ENCODE measurements at places on chromosomes 11 and 22. TPM values are rescaled to one million over a fixed set of nuclear protein-coding genes. Genes with fewer than 3 reads are reported as not detected.

The POU2AF1 gene
- 0.21 TPM for total RNA-seq

The DKK3 gene
- total RNA-seq = 3.6 TPM

The TCN1 gene
- total RNA-seq = not detected

The OR6T1 gene
- total RNA-seq = not detected

The OR8D4 gene
- total RNA-seq = not detected

- no peak for DNase-seq
- H3K4me1 ChIP-seq = no peaks in the 10 kb centered on the region
- H3K4me3 ChIP-seq = no peak overlapping the region
- no peak overlapping the region for H3K27ac ChIP-seq
- no peaks in the 10 kb centered on the region for H3K27me3 ChIP-seq
- H3K36me3 ChIP-seq = no peaks in the 10 kb centered on the region
Measured at GRCh38 chr11:132051704-132052103, 681.3 kb downstream of the NTM start.

GRCh38 chr11:116732271-116733042, 40.3 kb downstream of the BUD13 start:
- H3K36me3 ChIP-seq = no peaks in the 10 kb centered on the region
- H3K4me3 ChIP-seq = no peak overlapping the region
- H3K4me1 ChIP-seq = peaks cover 11% of the 10 kb centered on the region
- no peaks in the 10 kb centered on the region for H3K27me3 ChIP-seq
- peak; percentile 74 for DNase-seq

- H3K4me3 ChIP-seq = no peak overlapping the region
- H3K27me3 ChIP-seq = no peaks in the 10 kb centered on the region
- no peaks in the 10 kb centered on the region for H3K36me3 ChIP-seq
- no peak overlapping the region for H3K27ac ChIP-seq
- no peaks in the 10 kb centered on the region for H3K4me1 ChIP-seq
- DNase-seq = no peak
Measured at GRCh38 chr11:70845591-70846041, 406.8 kb downstream of the SHANK2 start.

- H3K36me3 ChIP-seq = peaks cover 9% of the 10 kb centered on the region
- no peak for DNase-seq
- no peak overlapping the region for H3K27ac ChIP-seq
- H3K27me3 ChIP-seq = no peaks in the 10 kb centered on the region
- no peaks in the 10 kb centered on the region for H3K4me1 ChIP-seq
Measured at GRCh38 chr22:46224044-46224897, 25.8 kb downstream of the CDPF1 start.

DNA sequence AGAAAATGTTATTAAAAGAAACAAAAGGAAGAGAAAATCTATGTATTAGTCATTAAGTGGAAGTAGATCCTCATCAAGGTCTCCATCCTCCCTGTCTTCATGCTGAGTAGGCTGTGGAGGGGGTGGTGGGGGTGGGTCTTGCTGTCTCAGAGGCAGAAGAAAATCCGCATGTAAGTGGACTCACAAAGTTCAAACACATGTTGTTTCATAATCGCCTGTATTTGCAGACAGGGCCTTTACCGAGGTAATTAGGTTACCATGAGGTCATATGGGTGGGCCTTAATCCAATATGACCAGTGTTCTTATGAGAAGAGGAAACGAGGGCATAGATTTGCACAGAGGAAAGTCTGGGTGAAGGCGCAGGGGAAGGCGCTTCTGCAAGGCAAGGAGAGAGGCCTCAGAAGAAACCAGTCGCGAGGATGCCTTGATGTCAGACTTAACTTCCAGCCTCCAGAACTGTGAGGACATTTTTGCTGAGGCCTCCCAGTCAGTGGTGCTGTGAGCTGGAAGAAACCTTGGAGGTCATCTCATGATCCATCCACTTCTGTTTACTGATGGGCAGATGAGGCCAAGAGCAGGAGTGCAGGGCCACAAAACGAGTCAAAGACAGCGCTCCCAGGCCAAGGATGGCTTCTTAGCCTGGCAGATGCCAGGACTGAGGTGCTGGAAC, 49.3 kb upstream of the THY1 start:
- H3K4me1 ChIP-seq = no peaks in the 10 kb centered on the region
- H3K4me3 ChIP-seq = no peak overlapping the region
- H3K27ac ChIP-seq = no peak overlapping the region
- H3K36me3 ChIP-seq = no peaks in the 10 kb centered on the region
- no peak for DNase-seq

DNA sequence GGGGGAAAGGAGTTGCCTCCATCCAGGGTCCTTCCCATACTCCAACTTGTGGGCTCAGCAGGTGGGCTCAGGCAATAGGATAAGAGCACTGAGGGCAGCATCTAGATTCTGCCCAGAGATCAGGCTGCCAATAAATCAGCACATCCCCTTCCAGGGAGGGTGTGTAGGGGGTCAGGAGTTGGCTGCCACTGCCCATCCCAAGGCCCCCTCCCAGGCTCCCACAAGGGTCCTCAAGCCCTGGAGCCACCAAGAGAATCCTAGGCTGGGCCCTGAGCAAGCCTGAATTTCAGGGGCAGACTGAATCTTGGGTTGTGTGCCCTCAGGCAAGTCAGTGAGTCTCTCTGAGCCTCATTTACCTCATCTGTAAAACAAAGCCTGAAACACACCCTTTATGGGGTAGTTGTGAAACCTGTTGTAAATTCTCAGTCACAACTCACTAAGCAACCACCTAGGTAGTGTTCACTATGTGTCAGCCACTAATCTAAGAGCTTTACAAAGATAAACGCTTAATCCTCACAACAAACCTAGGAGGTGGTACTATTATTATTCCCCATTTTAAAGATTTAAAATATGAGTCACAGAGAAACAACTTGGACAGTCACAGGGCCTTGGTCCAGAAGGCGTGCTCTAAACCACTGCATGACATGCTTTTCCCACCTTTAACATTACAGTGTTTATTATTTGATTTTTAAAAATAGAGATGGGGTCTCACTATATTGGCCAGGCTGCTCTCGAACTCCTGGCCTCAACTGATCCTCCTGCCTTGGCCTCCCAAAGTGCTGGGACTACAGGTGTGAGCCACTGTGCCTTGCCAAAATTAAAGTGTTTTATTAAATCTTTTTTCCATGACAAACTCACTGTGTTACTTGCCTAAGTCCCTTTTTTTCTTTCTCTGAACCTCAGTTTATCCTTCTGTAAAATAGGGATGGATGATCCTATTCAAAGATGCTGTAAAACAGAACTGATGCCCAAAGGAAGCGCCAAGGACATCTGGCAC, 36.2 kb downstream of the LMO1 start:
- H3K36me3 ChIP-seq = no peaks in the 10 kb centered on the region
- no peaks in the 10 kb centered on the region for H3K4me1 ChIP-seq
- H3K27me3 ChIP-seq = no peaks in the 10 kb centered on the region

GRCh38 chr11:9138612-9139579, 47.5 kb upstream of the SCUBE2 start:
- peaks cover 65% of the 10 kb centered on the region for H3K36me3 ChIP-seq
- H3K27me3 ChIP-seq = no peaks in the 10 kb centered on the region
- H3K27ac ChIP-seq = no peak overlapping the region
- no peak overlapping the region for H3K4me3 ChIP-seq
- no peak for DNase-seq

Data from psoas muscle (tissue), 8 donors.